Activated naive CD8-positive, alpha-beta T cell treated with anti-CD3 and anti-CD28 coated beads, Interleukin-2, amount 50 U/mL, for 16 hours (primary cell): ENCODE measurements at places on chromosomes 7 and 10.

DNA sequence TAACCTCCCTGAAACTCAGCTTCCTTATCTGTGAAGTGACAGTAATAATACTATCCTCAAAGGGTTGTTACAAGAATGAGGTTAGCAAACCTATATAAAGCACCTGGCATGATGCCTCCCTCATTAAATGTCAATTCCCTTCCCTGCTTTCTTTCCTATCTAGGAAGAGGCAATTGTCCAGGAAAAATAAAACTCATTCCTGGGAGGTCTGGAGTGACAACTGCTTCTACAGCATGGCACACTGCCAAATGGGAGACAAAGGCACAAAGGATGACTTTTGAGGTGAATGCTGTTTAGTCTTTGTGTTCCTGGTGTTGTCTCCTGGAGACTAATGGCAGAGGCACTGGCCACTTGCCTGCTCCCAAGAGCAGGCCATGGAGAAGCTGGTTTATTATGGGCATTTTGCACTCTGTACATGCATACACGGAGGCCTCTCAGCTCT lies 32.2 kb upstream of the PDE1C start:
- DNase-seq, result no peak

- no peak for DNase-seq
These were observed 793.1 kb upstream of the AUTS2 start for GRCh38 chr7:68805159-68805558.

- no peak for DNase-seq
These were observed at the start of gene DLX5 for GRCh38 chr7:97024209-97025129. TSS of gene DLX5 (minus strand) at chr7:97024831. CDS start at chr7:97024623, 208 bp downstream.

- DNase-seq, result no peak
These were observed 776.4 kb downstream of the TYW1 start for GRCh38 chr7:67773081-67773480.

GRCh38 chr10:34702093-34702937 lies 112.8 kb downstream of the PARD3 start:
- DNase-seq, result no peak

DNA sequence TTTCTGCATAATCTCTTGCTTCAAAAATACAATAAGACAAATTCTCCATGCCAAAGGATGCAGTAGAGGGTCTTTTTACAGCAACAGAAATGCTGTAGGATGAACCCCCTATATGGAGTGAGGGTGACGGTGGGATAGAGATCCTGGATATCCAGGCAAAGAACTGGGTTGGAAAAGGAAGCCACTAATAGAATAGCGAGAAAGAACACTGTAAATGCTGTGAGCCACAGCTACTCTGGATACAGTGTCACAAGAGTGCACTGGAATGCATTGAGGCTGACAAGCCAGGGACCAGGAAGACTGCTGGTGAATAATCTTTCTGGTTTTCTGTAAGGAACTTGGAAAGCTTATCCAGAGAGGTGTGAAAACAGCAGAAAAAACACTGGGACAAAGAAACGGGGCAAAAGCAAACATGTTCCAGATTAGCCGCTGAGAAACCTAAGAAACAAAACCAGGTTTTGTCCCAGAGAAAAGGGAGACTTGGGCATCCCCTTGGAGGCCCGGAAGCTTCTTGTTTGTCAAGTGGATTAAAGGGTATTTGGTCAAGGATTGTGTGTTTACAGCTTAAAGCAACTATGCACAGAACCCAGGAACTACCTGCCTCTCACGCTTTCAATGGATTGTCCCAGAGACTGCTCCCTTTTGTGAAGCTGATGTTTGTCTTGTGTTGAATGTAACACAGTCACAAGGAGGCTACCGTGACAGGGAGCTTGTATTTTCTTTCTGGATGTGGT lies 6.2 kb upstream of the MSMB start:
- DNase-seq, result no peak

DNA sequence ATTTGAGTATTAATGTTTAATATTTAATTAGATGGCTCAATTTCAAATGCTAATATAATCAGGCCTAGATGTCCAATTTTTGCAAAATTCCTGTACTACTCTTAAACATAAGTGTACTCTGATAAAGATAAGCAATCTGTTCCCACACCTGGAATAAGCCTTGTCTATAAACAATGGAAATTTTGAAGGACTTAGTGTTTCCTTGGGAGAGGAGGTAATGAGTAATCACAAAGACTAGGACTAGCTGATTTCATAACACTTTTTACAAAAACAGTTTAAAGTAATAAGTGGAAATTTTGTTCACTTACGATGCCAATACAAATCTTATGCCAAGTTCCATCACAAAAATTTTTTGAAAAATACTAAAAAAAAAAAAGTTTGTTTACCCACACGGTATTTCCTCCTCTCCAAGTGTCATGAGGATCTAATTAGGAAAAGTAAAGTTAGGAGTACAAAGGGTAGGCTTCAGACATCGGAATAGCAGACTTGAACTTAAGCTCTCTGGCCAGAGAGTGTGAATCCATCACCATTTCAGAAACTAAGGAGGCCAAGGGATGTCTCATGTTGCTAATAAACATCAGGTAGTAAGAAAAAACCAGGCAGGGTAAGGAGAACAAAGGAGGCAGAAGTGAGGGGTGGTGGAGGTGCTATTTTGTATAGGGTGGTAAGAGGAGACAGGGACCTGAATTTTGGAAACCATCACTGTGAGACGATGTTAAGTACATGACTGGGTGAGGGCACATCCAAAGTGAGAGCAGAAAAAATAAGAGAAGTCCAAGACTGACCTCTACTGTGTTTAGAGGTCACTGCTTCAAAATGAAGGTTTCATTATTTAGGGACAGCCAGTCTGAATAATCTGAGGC lies 61.3 kb downstream of the RAPGEF5 start:
- no peak for DNase-seq

GRCh38 chr7:24685708-24686107 lies 71.6 kb downstream of the GSDME start:
- no peak for DNase-seq

- DNase-seq, result no peak
These were observed 48.1 kb downstream of the PDLIM1 start for GRCh38 chr10:95242581-95243317.

GRCh38 chr7:2689951-2690705 lies 2.1 kb downstream of the AMZ1 start:
- no peak for DNase-seq

DNA sequence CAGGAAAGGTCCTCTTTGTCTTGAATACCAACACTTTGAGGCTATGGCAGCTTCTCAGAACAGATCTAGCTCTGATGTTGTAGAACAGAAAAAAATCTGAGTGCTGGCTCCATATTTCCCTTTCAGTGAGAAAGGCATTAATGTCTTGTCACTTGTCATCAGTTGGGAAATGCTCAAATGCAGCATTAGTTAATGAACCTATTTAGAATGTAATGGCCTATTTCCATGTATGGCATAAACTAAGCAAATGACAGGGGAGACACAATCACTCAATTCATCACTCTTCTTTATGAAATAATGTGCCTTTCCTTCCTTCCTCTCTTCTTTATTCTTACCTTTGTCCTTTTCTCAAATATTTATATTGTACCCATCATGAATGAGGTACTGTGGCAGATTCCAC lies 5.0 kb upstream of the STAMBPL1 start:
- no peak for DNase-seq

- DNase-seq, result no peak
These were observed 63.2 kb downstream of the PRKCQ start for GRCh38 chr10:6516929-6517284.

GRCh38 chr10:117892681-117893220 lies 154.0 kb downstream of the RAB11FIP2 start:
- no peak for DNase-seq

- DNase-seq, result no peak
These were observed 186.2 kb downstream of the REEP3 start for GRCh38 chr10:63707254-63707910.

- DNase-seq, result no peak
These were observed 18.4 kb downstream of the PPP1R17 start for GRCh38 chr7:31705377-31705776.

DNA sequence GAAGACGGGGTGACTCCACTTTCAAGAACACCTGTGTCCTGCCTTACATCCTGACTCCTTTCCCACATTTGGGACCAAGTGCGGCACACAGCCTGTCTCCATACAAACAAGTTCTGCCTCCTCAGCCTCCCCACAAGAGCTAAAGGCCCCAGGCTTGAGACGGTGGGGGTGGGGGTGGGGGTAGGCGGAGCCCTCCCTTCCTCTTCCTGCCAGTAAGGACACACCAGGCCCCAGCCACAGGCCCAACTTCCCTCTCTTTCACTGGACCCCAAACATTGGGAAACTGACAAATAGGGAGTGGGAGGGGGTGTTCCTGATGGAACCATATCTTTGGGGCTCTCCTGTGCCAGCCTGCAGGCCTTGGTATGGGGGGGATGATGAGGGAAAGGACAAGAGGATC lies 4.6 kb downstream of the CDK5 start:
- no peak for DNase-seq
